ENCODE measurements at places on chromosomes 4 and X.

DNA sequence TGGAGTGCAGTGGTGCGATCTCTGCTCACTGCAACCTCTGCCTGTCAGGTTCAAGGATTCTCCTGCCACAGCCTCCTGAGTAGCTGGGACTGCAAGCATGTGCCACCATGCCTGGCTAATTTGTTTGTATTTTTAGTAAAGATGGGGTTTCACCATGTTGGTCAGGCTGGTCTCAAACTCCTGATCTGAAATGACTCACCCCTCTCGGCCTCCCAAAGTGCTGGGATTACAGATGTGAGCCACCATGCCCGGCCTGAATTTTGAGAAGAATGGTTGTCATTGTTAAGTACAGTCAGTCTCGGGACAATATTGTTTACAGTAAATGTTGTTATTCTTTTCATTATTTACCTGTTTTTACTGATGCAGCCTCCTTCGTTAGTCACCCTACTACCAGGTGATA, 1226.2 kb upstream of the TENM3 start:
- no peak for DNase-seq

- peak; percentile 22 for DNase-seq
Measured at GRCh38 chr4:110518889-110519490, 43.0 kb downstream of the ENPEP start.

- no peak for DNase-seq
Measured at GRCh38 chr4:169311643-169312365, 41.0 kb upstream of the SH3RF1 start.

DNA sequence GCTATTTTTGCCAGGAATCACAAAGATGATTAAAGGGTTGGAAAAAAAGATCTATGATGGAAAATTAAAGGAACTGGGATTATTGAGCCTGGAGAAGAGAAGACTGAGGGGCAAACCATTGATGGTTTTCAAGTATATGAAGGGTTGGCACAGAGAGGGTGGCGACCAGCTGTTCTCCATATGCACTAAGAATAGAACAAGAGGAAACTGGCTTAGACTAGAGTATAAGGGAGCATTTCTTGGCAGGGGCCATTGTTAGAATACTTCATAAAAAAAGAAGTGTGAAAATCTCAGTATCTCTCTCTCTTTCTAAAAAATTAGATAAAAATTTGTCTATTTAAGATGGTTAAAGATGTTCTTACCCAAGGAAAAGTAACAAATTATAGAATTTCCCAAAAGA, 75.1 kb downstream of the NPNT start:
- no peak for DNase-seq

GRCh38 chrX:54177306-54177705, 5.7 kb downstream of the FAM120C start:
- no peak for DNase-seq

DNA sequence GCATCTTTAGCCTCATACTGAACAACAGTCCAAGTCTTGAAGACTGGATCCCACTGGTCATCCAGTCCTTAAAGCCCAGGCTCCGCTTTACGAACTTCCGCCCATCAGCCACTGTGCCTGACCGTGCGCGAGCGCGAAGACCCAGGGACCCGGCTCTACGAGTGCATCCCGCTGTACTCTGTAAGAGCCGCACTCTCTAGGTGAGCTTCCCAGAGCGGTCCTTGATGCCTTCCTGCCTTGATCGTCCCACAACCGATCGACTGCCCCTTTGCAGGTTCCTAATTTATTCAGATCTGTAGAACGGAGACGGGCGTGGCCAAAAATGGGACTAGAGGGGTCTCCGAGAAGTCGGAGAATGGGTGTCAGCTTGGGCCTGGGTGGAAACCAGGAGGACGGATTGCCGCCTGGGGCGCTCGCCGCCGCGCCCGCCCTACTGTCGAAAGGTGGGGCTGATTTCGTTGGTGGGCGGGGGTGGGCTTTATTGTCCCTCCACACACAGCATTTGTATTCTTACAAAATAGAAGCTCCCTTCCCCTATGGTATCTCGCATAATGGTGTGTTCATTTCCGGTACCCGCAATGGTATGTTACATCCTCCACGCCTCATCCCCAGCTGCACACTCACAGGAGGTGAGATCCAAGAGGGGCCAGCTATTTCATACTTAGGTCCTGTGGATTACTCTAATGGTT, 42.3 kb upstream of the FAM156A start:
- no peak for DNase-seq

GRCh38 chr4:145501051-145501660, 19.5 kb downstream of the SMAD1 start:
- no peak for DNase-seq
